Liver (tissue), 10 donors: ENCODE measurements at places on chromosomes 11 and 22. TPM values are rescaled to one million over a fixed set of nuclear protein-coding genes. Genes with fewer than 3 reads are reported as not detected.

The SAA2 gene
- total RNA-seq = 27,037 TPM

The LMNTD2 gene
- 1.2 TPM for total RNA-seq

The PGR gene
- total RNA-seq = not detected

GRCh38 chr11:103768816-103769215 is 267.6 kb upstream of the DDI1 start:
- H3K36me3 ChIP-seq = no peaks in the 10 kb centered on the region
- H3K4me3 ChIP-seq = no peak overlapping the region
- no peaks in the 10 kb centered on the region for H3K27me3 ChIP-seq
- H3K27ac ChIP-seq = no peak overlapping the region

- no peak overlapping the region for H3K27ac ChIP-seq
- H3K4me1 ChIP-seq = no peaks in the 10 kb centered on the region
These were observed 76.2 kb upstream of the GDPD4 start for GRCh38 chr11:77377734-77378133.

GRCh38 chr11:118295815-118296454 is 8.6 kb upstream of the CD3E start:
- H3K4me3 ChIP-seq = no peak overlapping the region
- no peak for DNase-seq
- peaks cover 4% of the 10 kb centered on the region for H3K4me1 ChIP-seq
- no peaks in the 10 kb centered on the region for H3K27me3 ChIP-seq
- no peaks in the 10 kb centered on the region for H3K36me3 ChIP-seq
- no peak overlapping the region for H3K27ac ChIP-seq

- H3K36me3 ChIP-seq = no peaks in the 10 kb centered on the region
- no peak overlapping the region for H3K4me3 ChIP-seq
- peak overlapping the region; percentile 70 for H3K27ac ChIP-seq
- no peak for DNase-seq
These were observed 39.3 kb downstream of the ZNRF3 start for GRCh38 chr22:28922540-28923244.

DNA sequence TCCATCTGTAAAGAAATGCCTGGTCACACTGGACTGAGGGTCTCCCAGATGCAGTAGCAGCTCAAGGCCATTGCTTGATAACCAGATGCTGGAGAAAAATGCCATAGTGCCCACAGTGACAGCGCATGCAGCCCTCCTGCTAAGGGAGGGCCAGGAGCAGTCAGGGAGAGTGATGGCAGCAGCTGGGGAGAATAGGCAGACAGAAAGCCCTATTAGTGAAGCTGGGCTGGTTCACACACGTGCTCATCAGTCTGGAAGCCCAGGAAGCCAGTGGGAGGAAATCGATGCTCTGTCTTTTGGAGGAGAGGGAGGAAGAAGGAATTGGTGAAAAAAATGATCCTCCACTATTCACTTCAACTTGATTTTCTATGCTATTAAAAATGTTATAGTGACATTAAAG is 82.9 kb downstream of the OSBP2 start:
- H3K4me1 ChIP-seq = no peaks in the 10 kb centered on the region
- H3K4me3 ChIP-seq = no peak overlapping the region
- no peak overlapping the region for H3K27ac ChIP-seq
